Activated CD8-positive, alpha-beta memory T cell treated with anti-CD3 and anti-CD28 coated beads for 48 hours (primary cell): ENCODE measurements at places on chromosomes 3 and 15.

DNA sequence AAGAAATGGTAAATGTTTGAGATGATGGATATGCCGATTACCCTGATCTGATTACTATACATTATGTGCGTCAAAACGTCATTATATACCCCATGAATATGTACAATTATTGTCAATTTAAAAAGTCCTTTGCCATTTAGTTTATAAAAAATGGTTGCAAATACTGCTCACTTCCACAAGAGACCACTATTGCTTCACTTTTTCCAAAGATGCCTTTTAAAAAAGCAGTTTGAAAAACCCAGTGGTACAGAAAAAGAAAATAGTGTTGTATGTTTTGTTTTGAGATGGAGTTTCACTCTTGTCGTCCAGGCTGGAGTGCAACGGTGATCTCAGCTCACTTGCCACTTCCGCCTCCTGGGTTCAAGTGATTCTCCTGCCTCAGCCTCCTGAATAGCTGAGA is 39.3 kb downstream of the EDEM1 start:
- no peak for DNase-seq

- DNase-seq: no peak
Measured at GRCh38 chr3:56862352-56863062, 60.8 kb upstream of the ARHGEF3 start.

DNA sequence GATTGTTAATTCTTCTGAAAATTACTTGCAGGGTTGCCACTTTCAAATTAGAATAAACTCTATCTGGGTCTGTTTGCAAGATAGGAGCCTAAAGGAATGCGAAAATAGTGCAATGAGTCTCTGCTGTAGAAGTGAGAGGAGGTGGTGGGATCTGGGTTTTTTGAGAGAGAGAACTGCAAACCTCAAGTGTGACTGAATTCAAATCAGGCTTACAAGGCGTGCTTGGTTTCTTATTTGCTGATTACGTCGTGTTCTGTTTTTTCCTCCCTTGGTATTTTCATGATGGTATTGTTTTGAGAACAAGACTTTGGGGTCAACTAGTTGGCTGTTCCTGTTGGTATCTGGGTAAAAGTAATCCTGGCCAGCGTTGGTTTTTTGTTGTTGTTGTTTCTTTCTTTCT is 490.9 kb upstream of the CFAP20DC start:
- DNase-seq: no peak

DNA sequence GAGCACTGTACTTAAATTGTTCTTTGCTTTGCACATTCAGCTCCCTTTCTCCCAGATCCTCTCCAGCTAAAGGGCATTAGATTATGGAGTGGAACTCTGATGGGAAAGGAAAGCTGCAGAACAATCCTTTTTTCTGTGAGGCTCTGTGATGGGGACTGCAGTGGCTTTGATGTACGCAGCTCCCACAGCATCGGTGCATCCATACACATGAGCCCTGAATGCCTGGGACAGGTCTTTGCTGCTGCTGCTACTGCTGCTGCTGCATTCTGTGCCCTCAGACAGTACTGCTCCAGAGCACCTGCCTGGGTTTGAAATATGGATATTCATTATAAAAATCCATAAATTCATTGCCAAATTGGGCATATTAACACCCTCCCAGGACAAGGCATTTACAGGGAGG is 164.4 kb downstream of the WDR76 start:
- DNase-seq: no peak

DNA sequence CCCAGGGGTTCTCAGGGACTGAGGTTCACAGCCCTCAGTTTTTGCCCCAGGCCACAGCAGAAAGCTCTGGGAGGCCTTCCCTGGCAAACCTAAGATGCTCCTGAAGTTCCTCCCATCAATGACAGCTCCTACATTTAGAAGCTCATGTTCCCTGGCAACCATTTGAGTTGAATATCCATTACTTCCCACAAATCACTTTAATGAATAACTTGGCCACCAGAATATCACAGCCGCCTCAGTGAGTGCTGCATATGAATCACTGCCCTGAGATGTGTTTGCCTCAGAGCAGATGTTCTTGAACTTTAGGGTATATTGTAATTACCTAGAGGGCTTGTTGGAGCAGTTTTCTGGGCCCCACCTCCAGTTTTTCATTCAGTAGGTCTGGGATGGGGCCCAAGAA is 27.4 kb downstream of the SLCO2A1 start:
- DNase-seq: no peak

DNA sequence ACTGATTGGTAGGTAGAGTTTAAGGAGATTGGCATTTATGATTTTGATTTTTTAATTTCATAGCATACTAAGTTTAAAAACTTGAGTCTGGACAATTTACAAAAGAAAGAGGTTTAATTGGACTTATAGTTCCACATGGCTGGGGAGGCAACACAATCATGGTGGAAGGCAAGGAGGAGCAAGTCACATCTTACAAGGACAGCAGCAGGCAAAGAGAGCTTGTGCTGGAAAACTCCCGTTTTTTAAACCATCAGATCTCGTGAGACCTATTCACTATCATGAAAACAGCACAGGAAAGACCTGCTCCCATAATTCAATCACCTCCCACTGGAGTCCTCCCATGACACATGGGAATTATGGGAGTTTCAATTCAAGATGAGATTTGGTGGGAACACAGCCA is 630.9 kb upstream of the NR2F2 start:
- no peak for DNase-seq

- no peak for DNase-seq
Measured at GRCh38 chr3:187531831-187532230, 138.4 kb downstream of the SST start.

DNA sequence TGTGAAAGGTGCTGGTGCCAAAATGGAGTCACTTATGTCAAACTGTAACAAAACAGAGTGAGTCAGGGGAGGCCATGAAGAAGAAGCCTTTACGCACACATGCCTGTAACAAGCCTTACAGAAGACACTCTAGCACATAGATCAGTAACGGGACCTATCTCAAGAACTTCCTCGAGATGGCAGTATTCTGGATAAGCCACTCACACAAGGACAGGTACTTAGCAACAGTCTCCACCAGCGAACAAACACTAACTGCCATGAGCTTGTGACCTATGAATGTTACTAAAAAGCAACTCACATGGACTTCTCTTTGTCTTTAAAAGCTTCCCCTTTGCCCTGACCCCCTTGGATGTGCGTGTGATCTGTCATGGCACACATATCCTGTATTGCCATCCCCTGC is 235.1 kb downstream of the CD47 start:
- DNase-seq: no peak

- no peak for DNase-seq
Measured at GRCh38 chr3:15470261-15470660, 42.9 kb downstream of the EAF1 start.

GRCh38 chr3:176514297-176514696 is 683.0 kb downstream of the TBL1XR1 start:
- no peak for DNase-seq

- no peak for DNase-seq
Measured at GRCh38 chr3:72153477-72154314, 368.7 kb upstream of the PROK2 start.

DNA sequence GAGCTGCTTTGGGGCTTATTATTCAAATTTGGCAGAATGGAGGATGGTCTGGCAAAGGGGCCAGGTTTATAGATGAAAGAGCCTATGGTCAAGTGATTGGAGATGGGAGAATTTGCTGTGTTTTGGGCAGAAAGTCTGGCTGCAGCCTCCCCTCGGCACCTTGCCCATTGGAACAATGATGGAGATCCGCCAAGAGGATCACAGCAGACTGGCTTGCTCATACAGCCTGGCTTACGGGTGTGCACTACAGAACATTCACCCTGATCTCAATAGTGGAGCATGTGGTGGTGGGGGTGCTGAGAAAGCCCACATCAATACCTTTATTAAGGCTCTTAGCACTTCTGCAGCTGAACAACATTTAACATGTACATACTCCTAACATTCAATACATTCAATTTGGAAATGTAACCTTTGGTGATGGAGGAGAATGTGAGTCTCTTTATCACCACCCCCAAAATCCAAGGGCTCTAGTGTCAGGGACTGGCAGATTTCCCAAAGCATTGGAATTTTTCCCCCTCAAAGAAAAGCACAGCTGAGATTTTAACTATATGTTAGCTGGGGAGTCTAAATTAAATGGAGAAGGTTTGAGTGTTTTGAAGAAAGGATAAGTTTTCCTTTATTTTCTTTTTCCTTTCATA is 118.4 kb upstream of the TMC3 start:
- DNase-seq: no peak

DNA sequence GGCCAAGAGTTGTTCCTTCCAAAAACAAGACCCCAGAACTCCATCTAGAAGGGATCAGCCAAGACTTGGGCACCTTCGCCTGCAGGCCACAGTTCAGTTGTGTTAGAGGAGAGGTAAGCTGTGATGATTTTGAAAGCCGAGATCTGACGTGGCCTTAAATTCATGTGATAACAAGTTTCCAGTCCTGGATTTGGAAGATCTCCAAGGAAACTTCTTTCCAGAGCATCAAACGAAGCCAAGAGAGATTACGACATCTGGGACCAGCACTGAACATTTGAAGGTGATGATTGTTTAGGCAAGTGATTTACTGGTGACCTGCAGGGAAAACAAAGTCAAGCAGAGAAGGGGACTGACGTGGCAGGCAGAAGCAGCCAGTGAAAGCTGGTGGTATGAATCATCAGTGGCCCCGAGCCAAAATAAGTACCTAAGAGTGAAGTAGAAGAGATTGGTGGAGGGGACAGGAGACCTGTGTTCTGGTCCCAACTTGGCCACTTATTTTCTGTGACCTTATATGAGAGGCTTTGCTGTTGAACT is 339.0 kb upstream of the PROK2 start:
- no peak for DNase-seq

- DNase-seq: no peak
Measured at GRCh38 chr3:62768896-62769295, 106.3 kb downstream of the CADPS start.

DNA sequence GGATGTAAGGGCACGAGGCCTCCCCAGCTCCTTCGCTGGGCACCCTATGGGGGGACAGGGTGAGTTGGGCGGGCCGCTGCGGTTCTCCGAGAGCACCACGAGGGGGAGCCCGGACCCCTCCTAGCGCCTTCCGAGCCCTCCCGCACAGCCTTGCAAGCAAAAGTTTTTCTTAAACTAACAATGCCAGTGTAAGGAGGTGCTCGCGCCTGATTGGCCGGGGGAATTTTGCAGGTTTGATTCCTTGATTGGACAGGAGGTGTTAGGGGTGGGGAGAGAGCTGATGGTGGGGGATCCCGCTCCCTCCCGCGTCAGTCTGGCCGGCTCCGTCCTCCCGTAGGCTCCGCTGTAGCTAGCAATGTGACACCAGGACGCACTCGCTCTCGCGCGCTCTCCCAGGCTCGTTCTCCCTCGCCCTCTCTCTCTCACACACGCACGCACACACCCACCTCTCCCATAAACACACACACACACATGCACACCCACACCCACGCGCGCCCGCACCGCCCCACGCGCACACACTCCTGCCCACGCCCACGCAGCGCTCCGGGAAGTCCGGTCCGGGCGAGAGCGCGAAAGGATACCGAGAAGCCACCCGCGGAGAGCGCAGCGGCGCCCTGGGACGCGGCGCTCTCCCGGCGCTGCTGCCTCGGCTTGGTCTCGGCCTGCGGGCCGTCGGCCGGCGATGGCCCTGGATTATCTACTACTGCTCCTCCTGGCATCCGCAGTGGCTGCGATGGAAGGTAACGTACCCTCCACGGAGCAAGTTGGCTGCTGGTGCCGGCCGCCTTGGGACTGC is at the start of gene EPHB1:
Gene EPHB1 (plus strand): TSS at position 311 of the 796 bp plus-strand sequence.
- DNase-seq: peak; percentile 32

DNA sequence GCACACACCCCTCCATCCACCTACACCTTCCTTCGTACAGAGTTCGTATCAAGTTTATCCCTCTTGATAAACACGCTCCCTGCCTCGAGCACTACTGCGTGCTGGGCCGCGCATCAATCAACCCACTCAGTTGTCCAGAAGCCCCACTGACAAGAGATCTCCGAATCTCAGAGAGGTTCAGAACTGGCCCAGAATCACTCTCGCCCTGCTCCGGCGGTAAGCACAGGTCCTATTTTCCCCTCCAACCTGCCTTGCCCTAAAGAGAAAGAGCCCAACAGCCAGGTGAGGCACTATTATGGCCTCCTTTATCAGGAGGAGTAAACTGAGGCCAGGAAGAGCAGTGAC is 494 bp upstream of the NISCH start:
- DNase-seq: no peak

DNA sequence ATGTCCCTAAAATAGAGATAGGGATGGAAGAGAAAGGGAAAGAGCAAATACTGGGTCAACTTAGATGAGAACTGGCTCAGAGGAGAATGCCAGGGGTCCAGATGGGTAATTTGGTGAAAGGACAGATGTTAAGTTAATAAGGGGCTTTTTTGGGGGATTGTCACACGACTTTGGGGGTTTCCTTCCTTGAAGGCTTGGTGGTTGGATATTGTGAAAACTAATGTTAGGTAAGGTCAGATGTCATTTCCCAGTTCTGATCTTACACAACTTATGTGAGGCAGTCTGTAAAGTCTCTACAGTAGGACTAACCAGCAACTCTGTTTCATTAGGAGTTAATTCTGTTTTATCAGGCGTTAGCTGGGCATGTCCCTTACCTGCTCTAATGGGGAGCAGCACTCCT is 231.1 kb downstream of the NR2F2 start:
- no peak for DNase-seq

DNA sequence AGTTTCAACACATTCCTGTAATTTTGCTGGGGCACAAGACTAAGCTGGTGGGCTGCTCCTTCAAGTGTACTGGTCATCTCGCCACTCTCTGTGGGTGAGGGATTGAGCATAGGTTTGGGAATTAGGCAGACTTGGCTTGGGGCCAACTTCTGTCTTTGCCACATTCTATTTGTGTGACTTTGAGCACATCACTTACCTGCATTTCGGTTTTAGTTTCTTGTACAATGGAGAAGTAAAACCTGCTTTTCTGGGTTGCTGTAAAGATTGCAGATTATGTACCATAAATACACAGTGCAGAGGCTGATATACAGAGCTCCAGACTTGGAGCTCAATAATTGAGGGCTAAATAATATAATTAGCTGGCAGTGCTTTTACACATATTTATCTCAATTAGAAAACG is 162.1 kb downstream of the C3orf38 start:
- no peak for DNase-seq

GRCh38 chr3:94150113-94150512 is 87.3 kb downstream of the NSUN3 start:
- DNase-seq: no peak

GRCh38 chr3:43584043-43584826 is 37.6 kb downstream of the ANO10 start:
- no peak for DNase-seq

GRCh38 chr3:24224666-24225384 is 269.8 kb downstream of the THRB start:
- no peak for DNase-seq
